ENCODE measurements at places on chromosomes 12 and 14.

DNA sequence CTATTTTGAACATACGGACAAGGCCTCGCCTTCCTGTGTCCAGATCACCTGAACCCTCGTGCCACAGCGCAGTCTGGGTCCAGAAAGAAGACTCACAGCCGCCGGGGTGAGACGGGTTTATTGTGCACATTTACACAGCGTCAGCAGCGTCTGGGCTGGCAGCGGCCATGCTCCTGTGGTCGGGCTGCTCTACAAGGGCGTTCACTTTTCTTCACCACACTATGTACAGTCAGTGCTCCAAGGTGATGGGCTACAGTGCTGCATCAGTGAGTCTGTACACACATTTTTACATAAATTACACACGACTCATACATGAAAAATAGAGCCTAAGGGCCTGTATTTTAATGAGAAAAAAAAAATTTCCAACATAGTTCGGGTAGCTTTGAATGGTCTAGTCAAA lies 18.0 kb downstream of the ZFYVE21 start:
- no peak for DNase-seq

DNA sequence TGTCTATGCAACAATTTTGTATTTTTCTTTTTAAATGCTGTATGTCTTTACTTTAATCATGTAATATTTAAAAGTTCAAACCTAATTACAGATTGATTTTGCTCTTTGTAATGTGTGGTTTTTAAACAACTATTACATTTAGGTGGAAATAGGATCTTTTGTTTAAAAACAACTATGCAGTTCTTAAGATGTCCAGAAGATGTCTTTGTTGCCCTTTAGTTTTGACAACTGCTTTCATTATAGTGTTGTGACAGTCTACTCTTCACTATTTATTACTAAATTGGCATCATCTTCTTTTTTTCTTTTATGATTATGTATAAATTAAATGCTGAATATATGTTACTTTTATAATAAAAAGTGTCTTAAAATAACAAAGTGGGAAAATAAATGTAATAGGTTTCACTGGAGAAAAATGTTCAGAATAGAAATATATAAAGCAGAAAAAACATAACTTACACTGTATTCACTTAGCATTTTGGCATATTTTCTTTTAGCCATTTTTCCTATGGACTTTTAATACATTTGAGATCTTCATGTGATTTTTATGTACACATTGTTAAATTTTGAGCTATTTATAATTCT lies 27.1 kb upstream of the PCNX4 start:
- DNase-seq: peak; percentile 28

GRCh38 chr12:31832740-31833729 lies 104.2 kb upstream of the AMN1 start:
- no peak for DNase-seq

- DNase-seq: peak; percentile 35
Measured at GRCh38 chr12:51868821-51869495, 18.9 kb upstream of the ANKRD33 start.

- DNase-seq: no peak
Measured at GRCh38 chr14:66143387-66144112, 342.6 kb upstream of the CCDC196 start.

- no peak for DNase-seq
Measured at GRCh38 chr14:96962337-96962736, 165.2 kb downstream of the VRK1 start.

GRCh38 chr14:106840991-106841390 lies 1314.6 kb downstream of the TMEM121 start:
- DNase-seq: no peak

GRCh38 chr12:100801320-100801719 lies 6.7 kb downstream of the ANO4 start:
- no peak for DNase-seq

DNA sequence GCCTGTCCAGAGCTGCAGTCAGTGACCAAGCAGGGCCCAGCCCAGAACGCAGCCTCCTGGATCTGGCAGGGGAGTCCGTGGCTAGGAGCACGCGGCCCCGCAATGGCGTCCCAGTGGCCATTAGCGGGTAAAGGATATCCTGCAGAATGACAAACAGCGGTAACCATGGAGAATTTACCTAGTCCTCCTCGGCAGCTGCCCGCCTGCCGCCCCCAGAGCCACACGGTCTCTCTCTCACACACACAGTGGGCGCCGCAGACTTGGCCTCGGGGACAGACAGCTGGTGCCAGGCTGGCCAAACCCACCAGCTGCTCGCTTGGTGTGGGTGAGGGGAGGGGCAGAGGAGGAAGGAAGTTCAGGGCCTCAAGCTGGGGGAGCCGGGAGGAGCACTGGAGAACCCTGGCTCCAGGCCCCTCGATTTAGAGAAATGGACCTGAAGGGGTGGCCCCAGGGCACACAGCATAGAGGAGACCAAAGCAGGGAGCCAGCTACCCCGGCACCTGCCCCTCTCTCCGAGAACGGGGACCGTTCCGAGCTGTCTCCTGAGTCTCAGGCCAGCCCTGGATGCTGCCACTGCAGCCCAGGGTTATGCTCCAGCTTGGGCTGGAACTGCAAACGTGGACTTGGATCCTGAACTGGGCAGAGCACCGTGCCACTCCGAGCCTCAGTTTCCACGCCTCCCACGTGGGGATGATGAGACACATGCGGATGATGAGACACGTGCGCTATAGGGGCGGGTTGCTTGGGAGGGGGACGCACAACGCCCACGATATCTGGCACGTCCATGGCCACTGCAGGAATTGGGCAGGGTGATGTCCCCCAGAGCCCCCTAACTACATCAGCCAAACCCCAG lies 3.4 kb downstream of the CDK2AP1 start:
- no peak for DNase-seq
